ENCODE measurements at places on chromosomes 16 and 17.
A peak's percentile ranks its signal among the peaks of the same experiment; 100 is the strongest.

DNA sequence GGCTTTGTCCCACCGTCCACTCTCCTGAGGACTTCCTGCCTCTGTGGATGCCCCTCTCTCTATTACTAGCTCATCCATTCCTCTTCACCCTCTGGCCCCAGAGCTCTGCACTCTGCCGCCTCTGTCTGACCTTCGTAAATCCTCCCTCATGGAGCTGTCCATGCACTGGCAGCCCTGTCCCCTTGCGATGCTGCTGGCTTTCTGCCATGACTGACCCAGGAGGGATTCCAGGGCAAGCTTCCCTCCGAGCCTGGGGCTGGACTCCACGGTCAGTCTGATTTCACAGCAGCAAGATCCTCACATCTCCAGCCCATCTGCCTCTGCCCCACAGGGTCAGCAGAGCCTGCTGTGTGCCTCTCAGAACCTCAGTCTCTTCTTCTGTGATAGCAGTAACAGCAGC, 4.7 kb downstream of the CBFA2T3 start:
- DNase-seq, result no peak

DNA sequence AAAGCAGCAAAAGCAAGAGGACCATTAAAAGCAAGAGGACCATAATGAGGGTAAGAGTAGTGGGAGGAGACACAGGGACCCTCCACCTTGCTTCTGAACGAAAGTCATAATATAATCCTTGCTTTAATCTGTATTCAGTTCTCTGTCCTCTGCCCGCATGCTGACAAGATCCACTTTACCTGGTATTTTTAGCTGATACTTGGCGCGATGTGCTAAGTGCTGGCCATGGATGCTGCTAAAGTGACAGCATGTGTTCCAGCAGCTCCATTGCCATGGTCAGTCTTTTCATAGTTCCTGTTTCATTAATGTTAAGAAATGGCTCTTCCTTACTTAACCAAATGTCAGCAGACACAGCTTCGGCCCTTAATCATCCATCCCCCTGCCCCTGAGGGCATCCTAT, 86.8 kb downstream of the CA10 start:
- DNase-seq, result no peak

DNA sequence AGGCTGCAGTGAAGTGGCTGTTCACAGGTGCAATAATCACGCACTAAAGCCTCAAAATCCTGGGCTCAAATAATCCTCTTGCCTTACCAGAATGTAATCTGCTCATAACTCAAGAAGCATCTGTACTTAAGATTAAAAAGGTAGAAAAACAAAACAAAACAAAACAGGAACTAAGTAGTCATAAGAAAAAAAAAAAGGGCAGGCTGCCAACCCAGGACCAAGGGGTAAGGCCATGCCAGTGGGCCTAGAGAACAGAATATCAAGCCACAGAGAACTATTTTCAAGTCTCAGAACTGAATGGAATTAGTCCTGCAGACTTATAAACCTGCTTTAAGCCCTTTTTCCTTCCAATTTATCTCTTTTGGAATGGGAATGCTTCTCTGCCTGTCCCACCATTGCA, 64.8 kb upstream of the TBC1D3K start:
- no peak for DNase-seq

- no peak for DNase-seq
Measured at GRCh38 chr17:1786708-1787107, 24.8 kb downstream of the SERPINF1 start.

DNA sequence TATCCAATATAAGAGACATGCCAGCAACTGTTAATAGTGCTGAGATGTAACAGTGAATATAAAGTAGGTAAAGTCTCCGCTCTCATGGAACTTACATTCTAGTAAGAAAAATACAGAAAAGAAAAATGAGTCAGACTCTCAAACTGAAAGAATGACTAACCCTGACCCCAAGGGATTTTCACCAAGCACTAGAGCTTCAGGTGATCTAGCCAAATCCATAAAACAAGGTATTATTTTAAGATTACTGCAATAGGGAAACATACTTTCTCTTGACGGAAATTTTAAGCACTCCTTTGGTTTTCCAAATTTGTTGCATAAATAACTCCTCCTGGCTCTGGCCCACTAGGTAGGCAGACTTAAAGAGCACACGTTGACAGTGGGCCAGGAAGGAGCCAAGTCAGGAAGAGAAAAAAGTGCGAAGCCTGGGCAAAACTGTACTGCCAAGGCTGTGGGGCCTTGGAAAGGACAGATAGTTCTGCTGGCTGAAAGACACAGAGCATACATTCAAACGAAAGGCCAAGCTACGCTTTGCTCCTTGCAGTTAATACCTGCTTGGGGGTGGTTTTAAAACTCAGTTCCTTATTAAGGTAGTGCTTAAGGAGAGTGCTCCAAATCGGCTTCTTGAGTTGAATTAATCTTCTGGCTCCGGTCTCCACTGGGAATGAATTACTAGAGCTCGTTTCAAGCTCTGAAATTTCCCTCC, 1.4 kb downstream of the GOT2 start:
- no peak for DNase-seq

- peak; percentile 30 for DNase-seq
Measured at GRCh38 chr16:28182183-28182582, 29.6 kb downstream of the XPO6 start.

DNA sequence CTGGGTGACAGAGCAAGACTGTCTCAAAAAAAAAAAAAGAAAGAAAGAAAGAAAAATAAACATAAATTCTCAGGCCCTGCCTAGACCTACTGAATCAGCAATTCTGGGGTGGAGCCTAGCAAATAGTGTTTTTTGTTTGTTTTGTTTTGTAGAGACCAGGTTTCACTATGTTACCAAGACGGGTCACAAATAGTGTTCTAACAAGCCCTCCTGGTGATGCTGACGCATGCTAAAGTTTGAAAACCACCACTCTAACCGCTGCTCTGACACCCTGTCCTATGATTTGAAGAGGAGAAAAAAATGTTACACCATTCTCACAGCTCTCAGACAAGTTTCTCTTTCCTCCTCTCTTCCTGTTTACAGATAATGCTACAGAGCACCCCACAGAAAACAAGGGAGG, 1.5 kb downstream of the MRPL10 start:
- no peak for DNase-seq

Measured in stimulated activated CD8-positive, alpha-beta memory T cell treated with anti-CD3 and anti-CD28 coated beads, Interleukin-4, amount 100 ng/mL, for 24 hours (primary cell).